Activated CD8-positive, alpha-beta memory T cell treated with anti-CD3 and anti-CD28 coated beads for 48 hours (primary cell): ENCODE measurements at places on chromosomes 3 and 15.

- no peak for DNase-seq
These were observed 31.2 kb upstream of the USP3 start for GRCh38 chr15:63473007-63473748.

DNA sequence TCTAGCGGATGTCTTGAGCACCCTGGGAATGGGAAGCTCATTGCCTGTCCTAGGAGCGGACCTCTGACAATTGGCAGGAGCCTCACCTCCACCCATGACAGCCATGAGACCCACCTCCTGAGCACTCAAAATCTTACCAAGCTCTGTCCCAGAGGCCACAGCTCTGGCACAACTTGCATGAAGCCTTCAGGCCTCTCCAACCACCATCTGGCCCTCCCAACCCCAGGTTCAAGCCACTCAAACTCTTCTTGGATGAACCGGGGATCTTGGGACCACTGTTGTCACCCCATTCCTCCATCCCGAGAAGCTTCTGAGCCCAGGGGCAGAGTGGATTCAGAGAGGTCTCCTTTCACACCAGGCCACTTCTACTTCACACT lies 1.5 kb downstream of the VIPR1 start:
- no peak for DNase-seq

GRCh38 chr3:49421890-49422378 lies 339 bp downstream of the AMT start:
- DNase-seq = no peak

DNA sequence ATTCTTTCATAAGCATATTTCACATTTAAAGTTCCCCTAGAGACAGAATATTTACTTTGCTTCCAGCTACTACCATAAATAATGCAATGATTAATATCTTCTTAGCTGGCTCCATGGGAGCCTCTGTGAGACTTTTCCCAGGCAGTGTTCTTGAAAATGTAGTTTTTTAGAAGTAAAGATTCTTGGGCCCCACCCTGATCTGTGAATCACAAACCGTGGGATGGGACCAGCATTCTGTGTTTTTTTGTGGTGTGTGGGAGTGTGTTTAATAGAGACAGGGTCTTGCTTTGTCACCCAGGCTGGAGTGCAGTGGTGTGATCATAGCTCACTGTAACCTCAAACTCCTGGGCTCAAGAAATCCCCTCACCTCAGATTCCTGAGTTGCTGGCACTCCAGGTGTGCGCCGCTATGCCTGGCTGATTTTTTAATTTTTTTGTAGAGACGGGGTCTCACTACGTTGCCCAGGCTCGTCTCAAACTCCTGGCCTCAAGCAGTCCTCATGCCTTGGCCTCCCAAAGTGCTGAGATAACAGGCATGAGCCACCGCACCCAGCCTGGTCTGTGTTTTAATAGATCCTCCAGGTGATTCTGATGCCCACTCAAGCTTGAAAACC lies 83.0 kb downstream of the KLHL25 start:
- DNase-seq = no peak

- no peak for DNase-seq
These were observed 64.5 kb downstream of the ADAMTS17 start for GRCh38 chr15:100277087-100277855.

- DNase-seq = no peak
These were observed 54.5 kb upstream of the ABHD10 start for GRCh38 chr3:111924283-111924682.

- DNase-seq = no peak
These were observed 153.2 kb upstream of the THBS1 start for GRCh38 chr15:39427705-39428104.

GRCh38 chr15:52765785-52766184 lies 24.4 kb downstream of the ONECUT1 start:
- DNase-seq = no peak

GRCh38 chr3:46831841-46832240 lies 31.4 kb downstream of the MYL3 start:
- DNase-seq = no peak

- DNase-seq = no peak
These were observed 68.3 kb upstream of the GLCE start for GRCh38 chr15:69092159-69092558.

- DNase-seq = no peak
These were observed 5.1 kb downstream of the MFGE8 start for GRCh38 chr15:88908123-88908522.

DNA sequence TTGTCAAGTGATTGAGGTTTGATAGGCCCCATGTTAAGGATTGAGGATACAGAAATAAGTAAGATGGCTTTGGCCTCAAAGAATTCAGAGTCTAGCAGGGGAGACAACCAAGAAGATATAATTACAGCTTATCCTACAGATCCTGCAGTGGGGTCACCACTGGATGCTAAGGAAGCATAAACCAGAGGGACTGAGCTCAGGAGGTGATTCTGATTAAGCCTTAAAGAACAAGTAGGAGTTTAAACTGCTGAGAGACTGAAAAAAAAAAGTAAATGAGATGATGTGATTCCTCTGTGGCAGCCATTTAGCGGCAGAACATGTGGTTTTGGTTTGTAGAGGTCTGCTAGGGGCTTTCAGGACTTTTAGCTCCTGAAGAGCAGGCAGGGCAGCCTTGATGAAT lies 72.1 kb upstream of the ROPN1 start:
- no peak for DNase-seq

- no peak for DNase-seq
These were observed 271.3 kb upstream of the RGMA start for GRCh38 chr15:93360318-93360717.

- no peak for DNase-seq
These were observed 68.1 kb upstream of the DCLK3 start for GRCh38 chr3:36832406-36832805.

DNA sequence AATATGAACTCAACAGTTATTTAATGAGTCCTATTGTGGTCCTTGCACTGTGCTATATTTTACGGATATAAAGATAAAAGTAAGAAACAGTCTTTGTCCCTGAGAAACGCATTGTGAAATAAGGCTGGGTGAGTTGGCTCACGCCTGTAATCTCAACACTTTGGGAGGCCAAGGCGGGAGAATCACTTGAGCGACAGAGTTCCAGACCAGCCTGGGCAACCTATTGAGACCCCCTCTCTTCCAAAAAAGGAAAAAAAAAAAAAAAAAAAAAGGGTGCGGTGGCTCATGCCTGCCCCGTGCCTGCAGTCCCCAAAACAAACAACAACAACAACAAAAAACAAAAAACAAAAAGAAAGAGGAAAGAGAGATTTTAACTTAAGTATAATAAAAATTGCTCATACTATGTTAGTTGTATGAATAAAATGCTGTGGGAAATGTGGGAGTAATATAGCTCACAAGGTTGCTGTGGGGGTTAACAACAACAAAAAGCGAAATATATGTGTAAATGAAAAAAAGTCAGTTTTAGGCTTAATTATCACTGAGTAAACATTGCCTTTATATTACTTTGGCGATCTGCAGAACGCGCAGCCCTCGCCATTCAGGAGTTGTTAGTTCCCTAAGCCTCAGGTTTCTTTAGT lies 461 bp upstream of the FNDC3B start:
- no peak for DNase-seq

DNA sequence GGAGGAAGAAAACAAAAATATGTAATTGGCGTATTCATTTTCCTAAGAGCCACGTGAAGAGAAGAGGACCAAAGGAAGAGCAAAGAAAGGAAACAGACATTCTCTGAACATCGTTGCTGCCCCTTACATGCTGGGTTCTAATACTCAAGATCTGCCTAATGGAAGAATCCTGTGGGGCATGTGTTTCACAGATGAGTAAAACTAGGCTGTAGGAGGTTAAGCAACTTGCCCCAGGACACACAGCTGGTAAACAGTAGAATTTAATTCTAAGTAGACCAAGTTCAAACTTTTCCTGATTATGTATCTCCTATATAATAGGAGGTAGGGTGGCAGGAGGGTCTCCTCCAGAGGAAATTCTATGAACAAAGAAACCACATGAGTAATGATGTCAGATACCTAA lies 106.1 kb upstream of the TNFAIP8L3 start:
- DNase-seq = no peak

- no peak for DNase-seq
These were observed 1282.9 kb downstream of the ROBO2 start for GRCh38 chr3:78322780-78323179.

GRCh38 chr3:50464569-50464968 lies 38.9 kb downstream of the CACNA2D2 start:
- no peak for DNase-seq

- no peak for DNase-seq
These were observed 61.9 kb downstream of the SCAPER start for GRCh38 chr15:76843269-76843668.

DNA sequence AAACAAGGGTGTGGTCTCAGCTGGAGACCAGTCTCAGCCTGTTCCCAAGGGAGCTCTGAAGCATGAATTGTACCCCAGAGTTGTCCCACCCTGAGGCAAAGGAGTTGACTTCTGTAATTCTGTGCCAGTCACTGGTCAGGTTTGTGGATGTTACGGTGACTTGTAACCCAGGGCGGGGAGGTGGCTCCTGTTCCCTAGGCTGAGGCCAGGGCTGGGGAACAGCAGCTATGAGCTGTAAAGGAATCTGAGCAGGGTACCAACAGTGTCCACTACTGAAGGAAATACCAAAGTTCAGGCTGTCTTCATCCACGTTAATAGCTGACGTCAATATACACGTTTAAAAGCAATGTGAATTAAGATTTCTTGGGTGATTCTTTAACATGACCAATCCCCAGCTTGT lies 266.2 kb downstream of the ABHD5 start:
- DNase-seq = no peak

DNA sequence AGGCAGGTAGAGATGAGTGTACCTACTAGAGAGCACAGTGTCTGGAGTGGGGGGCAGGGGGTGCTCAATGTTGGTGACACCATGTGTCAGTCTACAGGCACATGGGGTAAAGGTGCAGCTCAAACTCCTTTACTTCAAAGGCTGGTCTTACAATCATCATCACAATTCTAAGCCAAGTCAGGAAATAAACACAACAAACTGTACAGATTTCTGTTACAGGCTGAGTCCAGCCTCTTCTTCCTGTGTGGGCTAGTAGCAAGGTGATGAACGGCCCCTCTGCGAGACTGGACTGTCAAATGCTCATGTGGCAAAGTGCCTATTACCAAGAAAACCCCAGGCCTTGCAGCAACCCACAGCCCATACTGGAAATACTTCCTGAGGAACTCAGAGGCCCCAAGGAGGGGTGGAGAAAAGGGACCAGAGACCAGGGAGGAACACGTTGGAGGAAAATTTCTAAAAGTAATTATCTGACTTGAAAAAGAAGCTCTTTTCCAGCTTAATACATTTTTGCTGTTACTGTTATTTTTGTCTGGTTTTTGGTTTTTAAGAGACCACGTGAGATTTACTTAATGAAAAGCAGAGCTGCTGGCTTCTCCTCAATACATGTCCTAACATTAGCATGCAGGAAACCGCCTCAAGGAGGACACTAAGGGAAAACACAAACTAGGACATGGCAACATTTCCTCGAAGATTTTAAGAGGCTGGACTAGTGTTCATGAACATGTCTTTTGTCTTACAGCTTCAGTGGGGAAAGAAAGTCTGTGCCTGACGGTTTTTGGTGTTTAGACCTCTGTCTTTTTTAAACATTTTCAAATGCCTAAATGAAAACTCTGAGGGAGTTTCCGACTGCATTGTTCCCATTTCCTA lies 29.5 kb downstream of the TBC1D2B start:
- DNase-seq = no peak

DNA sequence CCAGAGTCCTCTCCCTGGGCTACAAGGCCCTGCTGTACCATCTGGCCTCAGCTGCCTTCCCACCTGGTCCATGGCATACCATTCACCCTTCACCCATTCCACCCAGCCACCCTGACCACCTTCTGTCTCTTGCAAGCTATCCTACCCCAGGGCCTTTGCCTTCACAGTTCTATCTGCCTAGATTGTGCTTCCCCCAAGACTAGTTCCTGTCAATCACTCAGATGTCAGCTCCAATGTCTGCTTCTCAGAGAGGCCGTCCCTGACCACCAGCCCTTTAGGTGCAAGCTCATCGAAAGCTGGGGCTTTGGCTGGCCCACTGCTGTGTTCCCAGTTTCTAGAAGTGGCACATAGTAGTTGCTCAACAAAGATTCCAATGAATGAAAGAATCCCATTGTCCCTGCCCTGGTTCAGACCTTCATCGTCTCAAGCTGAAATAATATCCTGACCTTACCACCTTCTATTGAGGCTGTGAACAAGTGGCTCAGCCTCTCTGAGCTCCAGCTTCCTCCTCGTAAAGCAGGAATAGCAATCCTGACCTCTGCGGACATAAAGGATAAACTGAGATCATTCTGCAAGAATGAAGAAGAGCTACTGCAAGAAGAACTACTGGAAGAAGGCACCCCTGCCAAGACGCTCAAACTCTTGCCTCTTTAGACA lies 15.8 kb downstream of the EFCAB12 start:
- DNase-seq = no peak

DNA sequence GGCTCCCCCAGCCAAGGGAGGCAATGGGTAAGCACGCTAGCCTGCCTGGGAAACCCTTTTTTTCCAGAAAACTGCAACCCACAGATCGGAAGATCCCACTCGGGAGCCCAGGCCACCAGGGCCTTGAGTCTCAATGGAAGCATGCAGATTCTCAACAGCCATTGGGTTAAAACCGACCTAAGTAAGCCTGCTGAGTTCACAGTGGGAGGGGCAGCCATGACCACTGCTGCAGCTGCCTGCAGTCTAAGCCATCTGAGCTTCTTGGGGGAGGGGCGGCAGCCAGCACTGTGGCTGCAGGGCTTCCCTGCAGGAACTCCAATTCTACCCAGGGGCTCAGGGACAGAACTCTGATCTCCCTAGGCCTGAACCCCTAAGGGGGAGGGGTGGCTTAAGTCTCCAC lies 82.0 kb downstream of the DPPA2 start:
- DNase-seq = no peak

GRCh38 chr15:80556694-80557367 lies 138.3 kb upstream of the ABHD17C start:
- DNase-seq = no peak

DNA sequence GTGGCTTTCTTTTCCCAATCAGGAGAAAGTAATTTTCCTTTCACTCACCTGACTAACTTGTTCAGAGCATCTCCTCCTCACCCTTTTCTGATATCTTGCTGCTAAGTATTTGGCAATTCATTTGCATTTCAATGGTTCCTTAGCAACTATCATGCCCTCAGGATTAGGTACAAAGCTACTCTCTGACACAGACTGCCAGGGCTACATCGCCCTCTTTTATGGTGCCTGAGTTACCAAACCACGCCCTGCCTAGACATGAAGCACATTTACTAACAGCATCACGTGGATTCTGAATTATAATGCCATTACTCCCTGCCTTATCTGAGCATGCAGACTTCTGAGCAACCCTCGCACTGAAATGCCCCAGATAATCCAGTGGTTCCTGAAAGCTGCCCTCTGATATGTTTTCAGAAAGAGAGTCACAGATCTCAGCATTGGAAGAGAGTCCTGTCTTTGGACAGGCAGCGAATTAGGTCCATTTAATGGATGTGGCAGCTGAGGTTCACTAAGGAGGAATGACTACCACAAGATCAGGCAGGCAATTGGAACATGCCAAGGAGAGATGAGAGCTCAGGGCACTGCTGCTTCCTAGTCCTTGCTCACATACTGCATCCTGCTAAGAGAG lies 14.5 kb downstream of the EPHB1 start:
- no peak for DNase-seq

GRCh38 chr3:99545941-99546580 lies 92.3 kb upstream of the COL8A1 start:
- DNase-seq = no peak
